ENCODE measurements at places on chromosomes 6 and 20. TPM values are rescaled to one million over a fixed set of nuclear protein-coding genes. Genes with fewer than 3 reads are reported as not detected.
A peak's percentile ranks its signal among the peaks of the same experiment; 100 is the strongest.

Gene KCNG1
- total RNA-seq: 4.7 TPM

Gene HDDC2
- total RNA-seq: 122 TPM

Gene RAD21L1
- not detected for total RNA-seq

DNA sequence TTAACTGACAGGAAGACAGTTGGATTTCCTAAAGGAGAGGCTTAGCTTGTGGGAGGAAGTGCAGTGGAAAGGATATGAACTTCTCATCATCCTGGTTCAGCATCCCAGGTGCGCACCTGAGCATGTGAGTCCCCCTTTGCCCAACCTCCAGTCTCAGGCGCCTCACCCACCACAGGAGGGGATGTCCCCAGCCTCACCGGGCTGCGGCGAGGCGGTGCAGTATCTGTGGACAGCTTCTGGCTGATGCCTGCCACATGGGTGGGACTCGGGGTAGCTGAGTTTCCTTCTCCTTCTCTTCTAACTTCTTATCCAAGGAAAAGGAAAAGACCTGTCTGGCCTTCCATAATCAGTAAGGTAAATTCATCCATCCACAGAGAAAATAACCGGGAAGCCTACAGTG lies 539.3 kb upstream of the AGPAT4 start:
- H3K4me1 ChIP-seq: no peaks in the 10 kb centered on the region
- H3K4me3 ChIP-seq: no peak overlapping the region
- H3K27ac ChIP-seq: no peak overlapping the region
- no peaks in the 10 kb centered on the region for H3K36me3 ChIP-seq

DNA sequence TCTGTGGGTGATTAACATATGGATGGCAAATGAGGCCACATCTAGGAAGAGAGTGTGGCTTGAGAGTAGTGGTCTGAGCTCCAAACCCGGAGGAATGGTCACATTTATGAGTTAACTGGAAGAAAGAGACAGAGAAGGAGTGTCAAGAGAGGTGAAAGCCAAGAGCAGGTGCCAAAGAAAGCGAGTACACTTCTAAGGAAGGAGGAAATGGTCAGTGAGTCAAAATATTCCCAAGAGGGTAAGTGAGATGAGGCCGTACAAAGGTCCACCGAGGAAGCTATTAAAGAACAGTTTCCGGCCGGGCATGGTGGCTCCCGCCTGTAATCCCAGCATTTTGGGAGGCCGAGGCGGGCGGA lies 104.5 kb upstream of the RNF24 start:
- H3K27ac ChIP-seq: no peak overlapping the region
- H3K36me3 ChIP-seq: no peaks in the 10 kb centered on the region
- DNase-seq: no peak

DNA sequence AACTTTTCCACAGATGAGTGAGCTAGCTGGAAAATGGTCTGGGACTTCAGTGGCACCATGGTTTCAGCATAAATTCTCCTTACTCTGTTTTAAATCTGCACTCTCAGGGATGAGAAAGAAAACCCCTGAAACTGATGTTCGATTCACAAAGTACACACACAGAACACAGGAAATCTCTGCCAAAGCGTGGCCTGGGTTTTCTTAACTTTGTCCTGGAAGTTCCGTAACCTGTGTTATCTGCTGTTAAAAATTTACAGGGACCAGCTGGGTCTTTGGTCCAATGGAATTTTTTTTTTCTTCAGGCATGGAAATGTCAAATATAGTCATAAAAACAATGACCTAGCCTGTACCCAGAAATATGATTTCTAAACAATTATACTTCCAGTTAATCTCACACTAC lies 7.3 kb downstream of the SCML4 start:
- H3K4me1 ChIP-seq: no peaks in the 10 kb centered on the region
- no peaks in the 10 kb centered on the region for H3K36me3 ChIP-seq
- no peak overlapping the region for H3K4me3 ChIP-seq
- no peak overlapping the region for H3K27ac ChIP-seq

DNA sequence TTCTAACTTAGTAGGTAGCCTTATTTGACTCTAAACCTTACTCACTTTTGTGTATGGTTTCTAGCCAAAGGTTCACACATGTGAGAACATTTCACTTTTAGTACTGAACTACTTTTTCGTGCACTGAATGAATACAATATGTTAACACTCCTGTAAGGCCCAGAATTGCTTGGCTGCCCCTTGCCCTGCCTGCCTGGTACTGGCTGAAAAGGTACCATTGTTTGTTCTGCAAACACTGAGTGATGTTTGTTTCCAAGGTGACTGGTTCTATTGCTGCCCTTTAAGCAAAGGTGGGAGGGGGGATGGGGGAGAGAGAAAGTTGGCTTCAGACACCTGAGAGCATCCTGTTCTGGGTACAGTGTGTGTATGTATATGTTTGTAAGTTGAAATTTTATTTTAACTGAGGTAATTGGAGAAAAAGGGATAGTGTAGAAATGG lies 31.2 kb downstream of the RREB1 start:
- no peak for DNase-seq
- H3K27me3 ChIP-seq: no peaks in the 10 kb centered on the region
- H3K27ac ChIP-seq: peak overlapping the region; percentile 28
- no peaks in the 10 kb centered on the region for H3K36me3 ChIP-seq
- no peak overlapping the region for H3K4me3 ChIP-seq

DNA sequence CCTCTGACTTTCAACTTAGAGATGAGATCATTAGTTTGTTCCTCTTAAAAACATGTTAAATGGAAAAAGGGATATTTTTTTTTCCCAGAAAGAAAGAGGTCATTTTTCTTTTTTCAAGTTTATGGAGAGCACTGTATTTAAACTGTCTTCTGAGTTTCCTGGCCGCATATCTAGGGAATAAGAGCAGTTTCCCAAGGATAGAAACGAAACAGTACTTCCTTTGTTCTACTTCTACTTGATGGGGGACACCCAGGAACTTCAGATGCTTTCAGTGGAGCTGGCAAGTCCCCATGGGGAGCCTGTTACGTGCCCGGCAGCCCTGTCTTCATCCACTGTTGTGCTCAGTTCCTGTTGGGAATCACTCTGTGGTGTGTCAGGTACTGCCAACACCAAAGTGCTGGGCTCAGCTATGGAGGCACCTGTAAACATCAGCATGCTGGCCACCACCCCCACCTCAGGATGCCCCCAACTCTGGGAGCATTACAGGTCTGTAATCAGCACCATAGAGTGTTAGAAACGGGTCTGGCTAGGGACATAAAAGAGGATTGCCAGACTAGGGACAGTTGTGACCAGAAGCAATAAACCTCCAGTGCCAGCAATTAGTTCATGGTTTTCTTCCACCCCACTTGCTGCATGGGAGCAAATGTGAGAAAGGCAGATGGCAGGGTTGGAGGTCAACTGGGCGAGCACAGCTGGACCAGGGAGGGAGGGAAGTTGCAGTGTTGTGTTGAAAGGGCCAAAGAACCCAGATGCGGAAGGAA lies 221.7 kb upstream of the ECI2 start:
- no peaks in the 10 kb centered on the region for H3K36me3 ChIP-seq
- H3K4me1 ChIP-seq: peaks cover 12% of the 10 kb centered on the region
- H3K4me3 ChIP-seq: no peak overlapping the region
- no peak overlapping the region for H3K27ac ChIP-seq
- no peak for DNase-seq
- no peaks in the 10 kb centered on the region for H3K27me3 ChIP-seq

- no peaks in the 10 kb centered on the region for H3K4me1 ChIP-seq
- no peak overlapping the region for H3K27ac ChIP-seq
- DNase-seq: no peak
- H3K36me3 ChIP-seq: no peaks in the 10 kb centered on the region
These were observed 59.1 kb upstream of the NEDD9 start for GRCh38 chr6:11291582-11291981.

Gene LCA5
- total RNA-seq: 2.3 TPM

DNA sequence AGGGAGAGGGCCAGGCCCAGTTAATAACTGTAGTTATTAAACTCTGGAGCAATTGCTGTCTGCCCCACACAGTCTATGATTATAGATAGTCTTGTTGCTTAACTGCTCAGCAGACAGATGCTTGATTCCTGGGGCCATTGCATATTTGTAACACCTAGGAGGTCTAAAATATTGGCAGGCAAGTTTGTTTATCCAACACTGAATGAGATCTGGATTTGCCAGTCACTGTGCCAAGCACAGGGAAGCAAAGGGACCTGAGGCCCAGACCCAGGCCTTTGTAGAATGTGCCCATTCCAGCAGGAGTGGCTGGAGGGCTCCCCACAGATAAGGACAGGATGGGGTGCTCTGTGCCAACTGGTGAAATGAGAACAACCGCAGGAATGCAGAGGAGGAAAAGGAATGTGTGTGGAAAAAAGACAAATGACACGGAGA lies 17.6 kb upstream of the ENTPD6 start:
- H3K27me3 ChIP-seq: no peaks in the 10 kb centered on the region
- no peak overlapping the region for H3K27ac ChIP-seq
- H3K4me3 ChIP-seq: no peak overlapping the region

GRCh38 chr6:142240179-142240578 lies 61.6 kb upstream of the ADGRG6 start:
- no peak overlapping the region for H3K4me3 ChIP-seq
- no peak for DNase-seq
- no peak overlapping the region for H3K27ac ChIP-seq

DNA sequence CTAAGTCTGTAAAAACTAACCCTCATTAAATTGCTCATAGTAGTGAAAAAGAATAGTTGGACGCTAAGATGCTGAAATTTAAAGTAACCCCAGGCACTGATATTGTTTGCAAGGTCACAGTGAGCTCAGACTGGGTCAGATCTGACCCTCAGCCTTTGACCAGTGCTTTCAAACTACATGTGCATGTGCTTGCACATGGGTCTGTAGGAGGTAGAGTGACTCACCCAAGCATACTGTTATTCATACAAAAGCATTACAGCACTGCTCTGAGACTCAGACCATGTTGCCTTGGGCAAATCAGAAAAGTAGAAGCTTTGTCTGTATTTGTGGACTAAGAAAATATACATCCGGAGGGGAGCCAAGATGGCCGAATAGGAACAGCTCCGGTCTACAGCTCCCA lies 326.4 kb upstream of the MARCKS start:
- no peaks in the 10 kb centered on the region for H3K36me3 ChIP-seq
- H3K4me1 ChIP-seq: no peaks in the 10 kb centered on the region
- H3K4me3 ChIP-seq: no peak overlapping the region
- no peak overlapping the region for H3K27ac ChIP-seq
- no peak for DNase-seq

GRCh38 chr6:153503810-153504209 lies 372.7 kb upstream of the RGS17 start:
- no peaks in the 10 kb centered on the region for H3K27me3 ChIP-seq
- no peak overlapping the region for H3K4me3 ChIP-seq
- H3K4me1 ChIP-seq: no peaks in the 10 kb centered on the region
- H3K36me3 ChIP-seq: no peaks in the 10 kb centered on the region
- H3K27ac ChIP-seq: no peak overlapping the region

- no peak for DNase-seq
- H3K36me3 ChIP-seq: peaks cover 10% of the 10 kb centered on the region
- no peak overlapping the region for H3K27ac ChIP-seq
These were observed 31.7 kb upstream of the SPDEF start for GRCh38 chr6:34587851-34588250.

DNA sequence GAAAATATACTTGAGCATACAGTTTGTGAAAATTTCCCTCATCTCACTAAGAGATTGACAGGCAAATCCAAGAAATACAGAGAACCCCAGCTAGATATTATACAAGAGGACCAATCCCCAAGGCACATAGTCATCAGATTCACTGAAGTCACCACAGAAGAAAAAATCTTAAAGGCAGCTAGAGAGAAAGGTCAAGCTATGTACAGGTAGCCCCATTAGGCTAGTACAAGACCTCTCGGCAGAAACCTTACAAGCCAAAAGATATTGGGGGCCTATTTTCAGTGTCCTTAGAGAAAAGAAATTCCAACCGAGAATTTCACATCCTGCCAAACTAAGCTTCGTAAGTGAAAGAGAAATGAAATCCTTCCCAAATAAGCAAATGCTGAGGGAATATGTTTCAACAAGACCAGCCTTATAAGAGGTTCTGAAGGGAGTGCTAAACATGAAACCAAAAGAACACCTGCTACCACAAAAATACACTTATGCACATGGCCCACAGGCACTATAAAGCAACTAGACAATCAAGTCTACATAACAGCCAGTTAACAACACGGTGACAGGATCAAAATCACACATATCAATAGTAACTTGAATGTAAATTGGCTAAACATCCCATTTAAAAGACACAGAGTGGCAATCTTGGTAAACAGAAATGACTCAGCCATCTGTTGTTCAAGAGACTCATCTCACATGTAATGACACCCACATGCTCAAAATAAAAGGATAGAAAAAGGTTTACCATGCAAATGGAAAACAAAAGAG lies 96.3 kb downstream of the FHL5 start:
- H3K4me1 ChIP-seq: no peaks in the 10 kb centered on the region
- H3K27me3 ChIP-seq: no peaks in the 10 kb centered on the region
- H3K27ac ChIP-seq: no peak overlapping the region
- no peak for DNase-seq
- no peaks in the 10 kb centered on the region for H3K36me3 ChIP-seq

GRCh38 chr6:163348789-163349680 lies 65.5 kb upstream of the QKI start:
- H3K36me3 ChIP-seq: no peaks in the 10 kb centered on the region
- H3K4me1 ChIP-seq: peaks cover 7% of the 10 kb centered on the region
- H3K27me3 ChIP-seq: no peaks in the 10 kb centered on the region
- H3K27ac ChIP-seq: no peak overlapping the region

- H3K4me3 ChIP-seq: peak overlapping the region; percentile 9
- DNase-seq: no peak
- peak overlapping the region; percentile 33 for H3K27ac ChIP-seq
- H3K36me3 ChIP-seq: no peaks in the 10 kb centered on the region
These were observed 16.3 kb upstream of the FAM8A1 start for GRCh38 chr6:17583811-17584210.

DNA sequence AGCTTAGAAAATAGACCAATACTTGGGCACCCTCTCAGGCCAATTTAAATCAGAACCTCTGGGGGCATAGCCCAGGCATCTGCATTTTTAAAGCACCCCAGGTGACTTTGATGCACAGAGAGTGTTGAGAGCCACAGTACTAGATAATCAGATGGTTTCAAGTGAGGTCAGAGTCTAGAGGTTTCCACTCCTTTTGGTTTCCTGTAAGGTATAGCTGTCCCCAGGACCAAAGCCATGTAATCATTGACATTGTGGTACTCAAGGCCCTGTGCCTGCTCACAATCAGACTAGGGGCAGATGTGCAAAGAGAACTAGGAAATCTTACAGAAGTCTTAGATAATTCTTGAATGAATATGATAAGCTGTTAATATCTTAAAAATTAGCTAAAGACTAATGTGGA lies 9.1 kb downstream of the FILIP1 start:
- no peaks in the 10 kb centered on the region for H3K36me3 ChIP-seq
- no peak for DNase-seq
- no peak overlapping the region for H3K27ac ChIP-seq
- no peaks in the 10 kb centered on the region for H3K27me3 ChIP-seq
- no peak overlapping the region for H3K4me3 ChIP-seq

Measured in adrenal gland (tissue), 19 donors.